ENCODE measurements at places on chromosomes 3 and 15.
A peak's percentile ranks its signal among the peaks of the same experiment; 100 is the strongest.

DNA sequence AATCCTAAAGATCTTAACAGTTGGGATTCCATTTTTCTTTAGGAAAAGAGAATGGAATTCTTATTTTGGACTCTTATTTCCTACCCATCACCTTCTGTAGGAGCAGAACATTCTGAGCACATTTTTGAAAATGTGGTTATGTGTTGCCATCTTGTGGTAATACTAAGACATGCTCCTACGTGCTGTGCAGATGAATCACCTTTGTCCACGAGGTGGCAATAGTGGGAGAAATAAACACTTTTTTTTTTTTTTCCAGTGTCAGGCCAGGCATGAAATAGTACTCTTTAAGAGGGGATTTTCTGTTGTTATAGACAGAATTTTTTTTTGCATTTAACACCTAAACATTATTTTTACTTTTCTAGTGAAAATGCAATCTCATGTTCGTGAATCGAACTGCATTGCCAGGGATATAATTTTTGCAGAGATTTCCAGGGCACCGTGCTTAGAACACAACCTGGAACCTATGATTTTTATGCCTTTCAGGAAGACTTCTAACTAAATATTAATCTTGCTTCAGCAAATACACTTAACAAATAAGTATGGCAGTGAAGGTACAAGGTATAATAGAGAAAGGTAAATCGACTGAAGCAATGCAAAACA, 196.6 kb downstream of the GAP43 start:
- peak; percentile 87 for DNase-seq

DNA sequence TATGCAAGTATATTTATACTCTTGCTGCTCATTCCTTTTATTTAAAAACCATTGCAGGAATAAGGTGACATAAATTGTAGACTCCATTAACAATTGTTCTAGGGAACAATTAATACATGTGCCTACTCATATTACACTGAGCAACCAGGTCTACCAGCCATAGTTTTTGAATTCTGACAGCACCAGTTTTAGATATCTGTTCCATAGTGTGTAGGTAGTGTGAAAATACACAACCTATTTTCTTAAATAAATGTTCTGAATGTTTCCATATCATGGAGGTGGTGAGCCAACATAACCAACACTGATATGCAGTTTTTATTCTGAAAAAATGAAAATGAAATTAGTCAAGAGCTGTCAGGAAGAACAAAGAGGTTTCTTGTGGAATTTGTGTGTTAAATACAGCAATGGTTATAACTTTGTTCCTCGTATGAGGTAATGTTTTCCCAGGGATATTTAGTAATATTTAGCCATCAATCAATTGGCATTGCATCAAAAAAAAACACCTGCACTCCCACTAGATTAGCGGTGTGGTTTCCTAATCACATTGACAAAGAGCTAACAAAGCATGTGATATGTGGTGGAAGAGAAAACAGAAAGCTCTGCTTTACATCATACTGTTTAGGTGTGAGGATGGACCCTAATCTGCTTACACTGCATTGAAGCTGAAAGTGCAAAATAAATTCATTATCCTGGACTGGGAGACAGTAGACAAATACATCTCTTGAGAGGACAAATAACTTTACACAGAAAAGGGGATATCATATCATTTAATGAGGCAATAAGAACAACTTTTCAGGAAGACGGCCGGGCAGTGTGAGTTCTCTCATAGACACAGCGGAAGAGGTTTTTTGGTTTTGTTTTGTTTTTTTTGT, 369.5 kb upstream of the THBS1 start:
- DNase-seq, result no peak

DNA sequence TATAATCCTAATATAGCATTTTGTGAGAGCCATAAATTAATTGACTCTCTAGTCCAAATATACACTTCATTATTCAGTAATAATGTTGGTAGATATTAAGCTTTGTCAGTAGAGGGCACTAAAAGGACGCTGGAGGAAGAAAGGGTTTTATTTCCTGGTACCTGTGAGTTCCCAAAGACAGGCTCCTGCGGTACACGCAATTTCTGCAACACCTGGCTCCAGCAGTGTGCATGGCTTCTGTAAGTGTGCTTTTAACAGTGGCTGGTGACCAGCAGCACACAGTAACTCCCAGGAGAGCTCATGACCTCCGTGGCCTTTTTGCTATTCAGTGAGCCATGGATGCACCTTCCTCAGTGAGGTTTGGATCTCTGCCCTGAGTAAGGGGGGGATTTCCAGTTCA, 338.3 kb upstream of the ZNF385D start:
- DNase-seq, result peak; percentile 19

DNA sequence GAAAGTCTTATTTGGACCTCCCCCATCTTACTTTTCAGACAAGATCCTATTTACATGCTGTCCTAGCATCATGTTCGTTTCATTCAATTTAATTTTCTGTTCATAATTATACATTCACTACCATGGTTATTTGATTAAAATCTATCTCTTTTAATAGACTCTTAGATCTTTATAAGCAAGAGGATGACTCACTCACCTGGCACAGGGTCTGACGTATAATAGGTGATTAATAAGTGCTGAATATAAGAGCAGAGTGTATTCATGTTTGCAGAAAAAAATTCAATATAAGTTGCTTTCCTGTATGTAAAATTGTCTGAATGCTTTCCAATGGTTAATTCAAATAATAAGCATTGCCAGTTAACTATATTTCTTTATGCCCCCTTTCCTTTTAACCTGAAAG, 165.5 kb upstream of the CBLB start:
- no peak for DNase-seq

GRCh38 chr15:40070166-40070557, 31.2 kb upstream of the SRP14 start:
- no peak for DNase-seq

GRCh38 chr15:86912661-86913060, 833.0 kb downstream of the AGBL1 start:
- DNase-seq, result no peak

DNA sequence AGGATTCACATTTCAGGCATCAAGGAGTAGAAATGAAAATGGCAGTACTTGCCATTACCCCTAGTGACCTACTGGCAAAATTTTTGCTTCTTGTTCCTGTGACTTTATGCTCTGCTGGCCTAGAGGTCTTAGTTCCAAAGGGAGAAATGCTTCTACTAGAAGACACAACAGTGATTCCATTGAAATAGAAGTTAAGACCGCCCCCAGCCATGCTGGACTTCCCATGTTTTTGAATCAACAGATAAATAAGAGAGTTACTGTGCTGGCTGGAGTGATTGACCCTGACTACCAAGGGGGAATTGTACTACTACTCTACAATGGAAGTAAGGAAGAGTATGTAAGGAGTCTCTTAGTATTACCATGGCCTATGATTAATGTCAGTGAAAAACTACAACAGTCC, 196.2 kb upstream of the AZI2 start:
- no peak for DNase-seq

- DNase-seq, result peak; percentile 79
These were observed at the start of gene GRM7 for GRCh38 chr3:6860954-6861624. GRM7 (plus strand) TSS chr3:6861115.

DNA sequence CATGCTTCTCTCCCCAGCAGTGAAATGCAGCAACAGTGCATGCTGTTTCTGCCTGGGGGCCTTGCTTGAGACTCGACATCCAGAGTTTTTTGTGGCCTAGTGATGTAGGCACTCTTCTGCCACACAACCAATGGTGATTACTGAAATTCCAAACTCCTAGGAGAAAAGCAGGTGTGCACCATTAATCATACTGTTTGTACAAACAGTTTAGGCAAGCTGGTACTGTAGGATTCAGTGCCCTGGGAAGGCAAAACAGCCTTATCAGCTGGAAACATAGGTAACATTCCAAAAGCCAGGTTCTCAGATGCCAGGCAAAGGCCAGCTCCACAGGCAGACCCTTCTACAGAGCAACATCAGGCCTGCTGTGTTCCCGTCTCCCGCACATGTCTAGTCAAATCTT, 17.5 kb upstream of the RBP1 start:
- no peak for DNase-seq

GRCh38 chr15:69451951-69452691, 497 bp upstream of the RPLP1 start:
- no peak for DNase-seq

DNA sequence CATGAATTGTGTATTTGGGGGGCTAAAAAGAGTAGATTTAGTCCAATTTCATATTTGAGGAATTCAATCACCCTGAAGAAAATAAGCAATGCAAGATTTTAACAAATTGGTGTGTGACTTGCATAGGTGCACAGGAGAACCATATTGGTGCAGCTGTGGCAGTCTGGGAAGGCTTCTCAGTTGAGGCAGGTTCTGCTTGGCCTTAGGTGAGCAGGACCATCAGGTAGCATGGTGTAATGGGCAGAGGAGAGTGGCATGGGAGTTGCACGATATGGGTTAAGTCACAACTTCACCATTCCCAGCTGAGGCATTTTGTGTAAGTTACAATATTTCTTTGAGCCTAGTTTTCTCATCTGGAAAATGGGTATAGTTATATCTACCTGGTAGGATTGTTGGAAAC, 10.5 kb downstream of the EBLN2 start:
- DNase-seq, result no peak

DNA sequence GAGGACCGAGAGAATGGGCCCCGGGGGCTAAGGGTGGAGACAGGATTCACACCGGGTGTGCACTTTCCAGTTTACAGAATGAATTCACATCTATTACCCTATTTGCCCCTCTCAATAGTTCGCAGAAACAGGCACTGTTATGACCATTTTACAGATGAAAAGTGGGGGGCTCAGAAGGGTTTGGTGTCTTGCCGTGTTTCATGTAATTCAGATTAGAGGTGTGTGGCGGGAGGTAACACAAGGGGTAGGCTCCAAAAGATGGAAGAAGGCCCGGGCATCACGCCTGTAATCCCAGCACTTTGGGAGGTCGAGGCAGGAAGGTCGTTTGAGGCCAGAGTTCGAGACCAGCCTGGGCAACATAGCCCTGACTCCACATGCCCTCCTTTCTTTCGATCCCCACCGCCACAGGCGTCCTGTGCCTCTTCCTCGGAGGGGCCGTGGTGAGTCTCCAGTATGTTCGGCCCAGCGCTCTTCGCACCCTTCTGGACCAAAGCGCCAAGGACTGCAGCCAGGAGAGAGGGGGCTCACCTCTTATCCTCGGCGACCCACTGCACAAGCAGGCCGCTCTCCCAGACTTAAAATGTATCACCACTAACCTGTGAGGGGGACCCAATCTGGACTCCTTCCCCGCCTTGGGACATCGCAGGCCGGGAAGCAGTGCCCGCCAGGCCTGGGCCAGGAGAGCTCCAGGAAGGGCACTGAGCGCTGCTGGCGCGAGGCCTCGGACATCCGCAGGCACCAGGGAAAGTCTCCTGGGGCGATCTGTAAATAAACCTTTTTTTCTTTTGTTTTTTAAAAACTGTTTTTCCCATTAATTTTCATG, 3.4 kb downstream of the DUOXA2 start:
- no peak for DNase-seq

DNA sequence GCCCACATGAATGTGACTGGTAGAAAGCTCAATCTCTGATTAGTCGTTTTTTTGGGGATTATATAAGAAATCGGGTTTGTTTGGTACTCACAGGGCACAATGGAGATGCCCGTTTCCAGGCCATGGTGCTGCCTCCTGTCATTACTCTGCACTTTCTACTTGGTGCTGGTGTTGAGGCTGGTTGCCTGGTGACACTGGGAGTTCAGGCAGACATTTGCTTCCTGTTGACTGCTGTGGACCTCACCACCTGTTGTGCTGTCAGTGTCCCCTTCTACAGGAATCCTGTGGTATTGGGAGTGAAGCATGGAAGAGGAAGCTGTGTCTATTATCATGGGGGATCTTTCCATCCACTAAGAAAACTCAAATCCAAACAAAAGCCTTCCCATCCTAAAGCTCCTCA, 227.2 kb upstream of the TBL1XR1 start:
- no peak for DNase-seq

DNA sequence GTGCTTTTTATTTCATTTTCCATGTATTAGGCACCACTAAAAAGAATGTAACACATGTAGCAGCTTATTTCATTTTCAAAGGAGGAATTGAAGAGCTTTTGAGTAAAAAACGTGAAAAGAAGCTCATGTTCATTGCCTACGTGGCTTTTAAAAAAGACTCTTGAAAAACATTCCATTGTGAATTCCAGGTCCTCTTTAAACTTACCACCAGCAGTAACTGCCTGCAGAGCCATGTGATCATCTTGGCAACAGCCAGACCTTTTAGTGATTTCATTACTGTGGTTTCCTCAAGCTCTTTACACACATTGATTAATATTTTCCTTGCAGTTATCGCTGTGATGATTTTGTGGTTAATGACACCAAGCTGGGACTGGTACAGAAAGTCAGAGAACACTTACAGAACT, 43.8 kb upstream of the FBXL22 start:
- peak; percentile 97 for DNase-seq

- no peak for DNase-seq
These were observed 48.2 kb upstream of the BOC start for GRCh38 chr3:113163152-113163551.

GRCh38 chr3:3366386-3366785, 186.9 kb upstream of the CRBN start:
- no peak for DNase-seq

GRCh38 chr15:50552238-50552637, 5.8 kb upstream of the USP50 start:
- no peak for DNase-seq

DNA sequence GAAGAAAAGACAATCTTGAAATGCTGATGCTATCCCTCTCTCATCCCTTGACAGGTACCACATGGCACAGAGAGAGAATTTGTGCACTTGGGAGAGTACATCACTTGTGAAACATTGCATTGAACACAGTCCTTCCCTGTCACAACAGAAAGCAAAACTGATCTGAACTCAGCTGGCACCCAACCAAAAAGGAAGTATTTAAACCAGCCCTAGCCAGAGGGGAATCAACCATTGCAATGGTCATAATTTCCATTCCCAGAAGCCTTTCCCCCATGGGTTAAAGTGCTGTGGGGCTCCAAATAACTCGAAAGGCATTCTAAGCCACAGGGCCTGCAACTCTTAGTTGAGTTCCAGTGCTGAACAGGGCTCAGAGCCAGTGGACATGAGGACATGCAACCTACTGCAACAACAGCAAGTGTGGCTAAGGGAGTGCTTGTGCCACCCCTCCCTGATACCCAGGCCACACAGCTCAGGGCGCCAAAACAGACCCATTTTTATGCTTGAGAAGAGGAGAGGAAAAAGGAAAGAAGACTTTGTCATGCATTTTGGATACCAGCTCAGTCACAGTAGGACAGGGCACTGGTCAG, 530.8 kb upstream of the BCHE start:
- DNase-seq, result no peak

- peak; percentile 73 for DNase-seq
These were observed 48.1 kb downstream of the IQSEC1 start for GRCh38 chr3:13025090-13025489.

DNA sequence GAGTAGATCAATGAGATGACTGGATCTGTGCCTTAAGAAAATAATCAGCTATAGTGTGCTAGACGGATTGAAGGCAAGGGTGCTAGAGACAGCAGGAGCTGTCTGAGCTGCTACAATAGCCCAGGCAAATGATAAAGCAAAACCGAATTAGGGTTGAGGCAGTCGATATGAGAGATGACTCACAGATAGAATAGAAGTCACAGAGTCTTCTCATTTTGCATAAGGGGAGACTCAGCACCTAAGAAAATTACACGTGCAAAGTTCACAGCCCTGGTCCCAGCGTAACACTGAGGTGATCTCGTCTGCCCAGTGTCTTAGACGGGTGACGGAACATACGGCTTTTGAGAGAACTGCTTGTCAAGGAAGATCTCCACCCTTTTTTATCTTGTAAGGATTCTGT, 11.6 kb downstream of the LPP start:
- no peak for DNase-seq

GRCh38 chr15:68429691-68430470, 2.1 kb downstream of the ITGA11 start:
- DNase-seq, result no peak
